Stimulated activated CD4-positive, alpha-beta T cell treated with anti-CD3 and anti-CD28 coated beads, Interleukin-1b, Interleukin-23, amount 100 ng/mL, for 1 hour (primary cell): ENCODE measurements at places on chromosomes 3 and 15.

DNA sequence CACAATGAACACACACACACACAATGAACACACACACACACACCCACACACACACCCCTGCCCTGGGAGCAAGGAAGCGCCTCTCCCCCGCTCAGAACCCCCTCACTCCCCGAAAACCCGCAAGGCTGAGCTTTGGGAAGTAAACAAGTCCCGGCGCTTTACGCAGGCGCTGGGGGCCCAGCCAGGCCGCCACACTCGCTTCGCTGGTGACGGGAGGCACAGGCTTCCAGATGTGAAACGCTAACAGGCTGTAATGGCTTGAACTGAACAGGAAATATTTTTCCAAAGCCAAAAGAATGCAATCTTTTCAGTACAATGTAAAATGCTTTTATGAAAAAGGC is 122.7 kb upstream of the IGF1R start:
- DNase-seq = no peak

DNA sequence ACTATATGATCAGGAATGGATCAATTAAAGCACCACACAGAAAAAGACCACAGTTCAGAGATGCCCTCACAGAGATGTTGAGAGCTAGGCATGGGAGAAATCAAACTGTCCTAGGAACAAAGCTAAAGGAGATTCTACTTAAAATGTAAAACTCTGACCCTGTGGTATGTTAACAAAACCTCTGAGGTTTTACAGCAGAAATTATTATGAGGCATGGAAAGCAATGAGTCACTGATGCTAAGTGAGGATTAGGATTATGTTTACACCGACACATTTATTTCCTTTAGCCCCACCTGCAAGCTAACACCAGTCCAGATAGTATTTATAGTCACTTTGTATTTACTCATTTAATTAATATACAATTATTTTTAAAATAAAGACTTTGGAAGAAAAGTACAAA is 1242.2 kb downstream of the OTOL1 start:
- no peak for DNase-seq

DNA sequence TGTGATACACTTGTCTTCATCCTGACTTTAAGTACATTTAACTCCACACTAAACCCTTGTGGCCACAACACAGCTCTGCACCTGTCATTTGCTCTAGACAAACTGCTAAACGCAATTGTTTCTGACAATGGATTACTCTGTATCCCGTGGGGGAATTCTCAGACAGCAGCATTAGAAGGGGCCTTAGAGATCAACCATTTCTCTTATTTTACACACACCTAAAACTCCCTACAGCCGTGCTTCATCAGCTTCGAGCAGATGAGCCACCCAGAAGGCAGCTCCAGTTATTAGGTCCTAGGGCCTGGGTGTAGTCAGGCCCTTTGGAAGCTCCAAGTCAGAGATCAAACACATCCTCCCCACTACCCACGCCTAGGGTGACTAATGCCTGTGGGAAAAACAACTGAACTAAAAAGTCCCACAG is 1.3 kb upstream of the IL12A start:
- DNase-seq = no peak

DNA sequence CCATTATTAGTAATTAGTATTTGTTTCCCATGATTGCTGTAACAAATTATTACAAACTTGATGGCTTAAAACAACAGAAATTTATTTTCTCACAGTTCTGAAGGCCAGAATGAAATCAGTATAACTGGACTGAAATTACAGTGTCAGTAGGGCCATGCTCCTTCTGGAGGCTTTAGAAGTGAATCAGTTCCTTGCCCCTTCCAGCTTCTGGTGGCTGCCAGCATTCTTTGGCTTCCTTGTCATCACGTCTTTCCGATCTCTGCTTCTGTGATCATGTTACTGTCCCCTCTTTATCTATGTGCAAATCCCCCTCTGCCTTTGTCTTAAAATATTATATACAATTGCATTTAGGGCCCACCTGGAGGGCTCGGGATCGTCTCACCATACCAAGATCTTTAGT is 92.0 kb downstream of the FOXB1 start:
- DNase-seq = no peak

DNA sequence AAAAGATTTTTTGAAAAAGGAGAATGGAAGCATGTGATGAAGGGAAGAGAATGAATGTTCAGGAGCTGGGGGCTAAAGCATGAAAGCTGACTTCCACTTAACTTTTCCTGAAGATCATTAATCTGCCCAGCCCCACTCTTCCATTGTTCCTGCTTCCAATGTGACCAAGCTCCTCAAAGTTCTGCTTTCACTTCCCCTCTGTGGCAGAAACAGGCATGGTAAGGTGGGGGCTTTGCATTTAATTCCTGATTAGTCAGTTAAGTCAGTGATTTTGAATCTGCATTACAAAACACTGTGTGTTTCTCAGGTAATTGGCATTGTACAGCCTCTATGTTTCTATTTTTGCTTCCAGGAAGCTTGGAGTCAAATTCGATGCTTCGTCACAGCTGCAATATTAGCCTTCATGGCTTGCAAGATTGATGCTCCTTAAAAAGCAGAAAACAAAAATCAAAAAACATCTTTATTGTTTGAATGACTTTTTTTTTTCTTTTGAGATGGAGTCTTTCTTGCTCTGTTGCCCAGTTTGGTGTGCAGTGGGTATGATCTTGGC is 7.3 kb upstream of the TM6SF1 start:
- DNase-seq = no peak

DNA sequence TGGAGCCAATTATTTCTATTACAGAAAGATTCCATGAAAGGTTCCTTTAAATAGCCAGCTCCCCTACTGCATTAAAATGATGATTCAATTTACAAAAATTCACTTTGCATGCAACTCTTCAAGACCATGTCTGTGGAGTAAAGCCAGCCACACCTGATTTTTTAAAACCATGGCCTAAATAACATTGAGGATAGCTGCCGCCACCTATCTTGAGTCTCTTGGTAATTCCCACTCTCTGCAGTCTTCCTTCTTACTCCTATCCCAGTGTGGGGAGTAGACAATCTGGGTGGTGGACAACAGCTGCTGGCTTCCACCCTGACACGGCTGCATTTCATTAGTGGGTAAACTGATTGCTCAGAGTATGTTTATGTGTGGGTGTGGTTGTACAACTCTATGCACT is 10.7 kb downstream of the LRTM1 start:
- no peak for DNase-seq

DNA sequence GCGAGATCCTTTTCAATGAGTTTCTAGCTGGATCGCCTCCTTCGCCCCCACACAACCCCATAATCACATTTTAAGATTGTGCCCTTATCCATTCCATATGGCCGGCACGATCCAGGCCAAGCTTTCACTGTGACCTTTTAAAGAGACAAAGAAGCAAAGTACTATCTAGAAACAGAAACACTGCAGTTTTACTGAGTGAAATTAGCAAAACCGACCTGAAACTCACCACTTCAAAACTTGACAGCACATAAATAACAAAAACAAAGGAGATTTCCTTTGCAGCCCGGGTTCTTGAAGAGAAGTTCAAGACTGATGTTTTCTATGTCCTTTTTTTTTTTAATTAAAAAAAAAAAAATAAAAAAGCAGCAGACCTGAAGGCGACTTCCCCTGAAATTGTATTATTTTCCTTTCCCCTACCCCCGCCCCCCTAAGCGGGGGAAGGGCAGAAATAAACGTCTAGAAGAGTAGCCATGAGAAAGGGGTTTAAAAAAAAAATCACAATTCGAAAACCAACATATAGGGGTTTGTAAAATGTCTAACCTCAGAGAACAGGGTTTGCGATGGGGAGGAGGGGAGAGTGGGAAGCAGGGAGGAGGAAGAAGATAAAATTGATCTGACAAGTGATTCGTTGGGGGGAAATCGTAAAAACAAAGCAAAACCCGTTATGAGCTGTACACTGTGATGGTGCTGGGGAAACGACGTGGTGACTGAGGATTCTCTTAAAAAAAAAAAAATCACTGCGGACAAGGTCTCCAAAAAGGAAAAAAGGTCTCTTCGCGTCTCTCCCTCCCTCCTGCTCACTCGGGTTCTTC is 1.5 kb downstream of the SATB1 start:
- no peak for DNase-seq

- no peak for DNase-seq
These were observed 29.0 kb downstream of the ABHD6 start for GRCh38 chr3:58266577-58266976.

- DNase-seq = no peak
These were observed 59.5 kb upstream of the TRPC1 start for GRCh38 chr3:142664311-142664710.

DNA sequence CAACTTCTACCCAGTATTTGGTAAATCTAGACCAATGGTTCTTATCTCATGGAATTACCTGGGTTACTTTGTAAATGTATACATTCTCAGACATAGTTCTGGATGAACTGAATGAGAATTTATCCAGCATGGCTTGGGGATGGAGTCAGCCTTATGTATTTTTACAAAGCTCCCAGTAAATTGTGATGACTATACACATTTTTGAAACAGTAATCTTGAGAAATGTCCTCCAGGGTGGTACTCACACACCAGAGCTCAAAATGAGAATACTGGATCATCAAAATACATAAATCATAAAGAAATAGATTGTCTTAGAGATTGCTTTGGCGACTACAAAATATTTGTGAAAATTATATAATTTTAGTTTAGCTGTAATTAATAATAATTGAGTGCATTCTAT is 722.1 kb upstream of the DPPA4 start:
- no peak for DNase-seq

DNA sequence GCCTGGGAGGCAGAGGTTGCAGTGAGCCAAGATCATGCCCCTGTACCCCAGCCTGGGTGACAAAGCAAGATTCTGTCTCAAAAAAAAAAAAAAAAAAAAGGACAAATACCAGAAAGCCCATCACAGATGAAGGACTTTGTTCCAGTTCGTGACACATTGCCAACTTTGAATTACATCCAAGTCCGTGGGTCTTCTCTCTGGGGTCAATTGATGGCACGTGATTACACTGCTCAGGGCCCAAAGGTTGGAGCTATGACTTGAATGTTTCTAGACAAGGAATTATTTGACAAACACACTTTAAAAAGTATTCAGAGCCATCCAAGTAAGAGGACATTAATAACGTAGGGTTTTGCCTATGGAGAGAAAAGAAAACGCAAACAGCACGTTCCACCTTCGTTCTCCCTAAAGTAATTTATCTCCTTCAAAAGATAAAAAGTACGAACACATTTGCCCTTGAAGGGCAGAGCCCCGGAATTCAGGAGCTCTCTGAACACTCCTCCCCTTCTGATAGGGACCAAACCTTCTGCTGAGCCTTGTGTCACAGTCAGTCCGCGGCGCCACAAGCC is 31.3 kb upstream of the ST3GAL6 start:
- no peak for DNase-seq

DNA sequence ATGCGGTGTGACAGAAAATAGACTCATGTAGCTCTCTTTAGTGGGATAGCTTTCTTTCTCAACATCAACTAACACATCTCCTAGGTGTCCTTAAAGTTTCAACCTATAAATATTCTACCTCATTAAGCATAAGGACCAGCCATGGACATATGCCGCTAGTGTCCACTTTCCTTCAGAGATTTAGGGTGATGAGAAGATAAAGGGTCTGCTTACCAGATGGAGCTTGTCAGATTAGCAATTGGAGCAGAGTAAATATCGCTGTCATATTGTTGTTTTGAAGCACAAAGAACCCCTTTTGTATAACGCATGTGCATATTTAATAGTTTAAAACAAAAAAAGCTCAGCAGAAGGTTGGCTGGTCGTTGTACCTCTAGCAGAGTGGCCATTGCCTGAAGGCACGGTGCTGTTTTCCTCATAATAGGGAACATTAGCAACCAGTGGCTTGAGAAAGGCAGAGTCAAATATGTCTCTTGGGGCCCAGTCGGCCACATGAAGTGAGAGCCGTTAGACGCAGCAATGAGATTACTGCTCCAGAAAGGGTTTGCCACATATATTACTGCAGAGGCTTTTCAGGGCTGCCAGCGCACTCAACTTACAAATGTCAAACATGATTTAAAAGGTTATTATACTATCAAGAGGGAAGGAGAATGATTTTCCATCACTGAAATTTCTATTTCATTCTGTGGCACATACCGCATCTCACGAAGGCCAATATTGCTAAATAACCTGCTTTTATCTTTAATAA is 264.2 kb downstream of the ROBO2 start:
- DNase-seq = no peak

DNA sequence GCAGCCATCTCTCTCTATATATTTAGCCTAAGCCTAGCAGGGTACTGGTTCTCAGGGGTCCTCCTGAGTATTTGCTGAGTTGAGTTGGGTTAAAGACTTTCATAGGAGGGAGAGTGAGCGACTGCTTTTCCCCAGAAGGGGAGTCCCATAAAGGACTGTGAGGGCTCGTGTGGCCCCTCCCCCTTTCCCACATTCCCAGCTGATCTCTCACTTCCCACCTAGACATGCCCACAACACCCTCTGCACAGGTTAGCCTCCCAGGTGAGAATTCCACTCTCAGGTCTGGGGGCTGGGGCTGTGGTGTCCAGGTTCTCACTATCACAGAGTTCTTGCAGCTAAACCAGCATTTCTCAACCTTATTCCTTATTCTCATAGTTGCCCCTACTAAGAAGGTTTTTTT is 15.8 kb downstream of the EPHB1 start:
- no peak for DNase-seq

DNA sequence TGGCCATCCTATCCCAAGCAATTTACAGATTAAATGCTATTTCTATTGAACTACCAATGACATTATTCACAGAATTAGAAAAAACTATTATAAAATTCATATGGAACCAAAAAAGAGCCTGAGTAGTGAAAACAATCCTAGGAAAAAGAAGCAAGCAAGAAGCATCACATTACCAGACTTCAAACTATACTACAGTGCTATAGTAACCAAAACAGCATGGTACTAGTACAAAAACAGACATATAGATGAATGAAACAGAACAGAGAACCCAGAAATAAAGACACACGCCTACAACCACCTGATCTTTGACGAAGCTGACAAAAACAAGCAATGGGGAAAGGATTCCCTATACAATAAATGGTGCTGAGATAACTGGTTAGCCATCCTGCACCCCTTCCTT is 152.2 kb downstream of the TNIK start:
- no peak for DNase-seq

- no peak for DNase-seq
These were observed 37.1 kb downstream of the ATP6V1A start for GRCh38 chr3:113783980-113784379.

DNA sequence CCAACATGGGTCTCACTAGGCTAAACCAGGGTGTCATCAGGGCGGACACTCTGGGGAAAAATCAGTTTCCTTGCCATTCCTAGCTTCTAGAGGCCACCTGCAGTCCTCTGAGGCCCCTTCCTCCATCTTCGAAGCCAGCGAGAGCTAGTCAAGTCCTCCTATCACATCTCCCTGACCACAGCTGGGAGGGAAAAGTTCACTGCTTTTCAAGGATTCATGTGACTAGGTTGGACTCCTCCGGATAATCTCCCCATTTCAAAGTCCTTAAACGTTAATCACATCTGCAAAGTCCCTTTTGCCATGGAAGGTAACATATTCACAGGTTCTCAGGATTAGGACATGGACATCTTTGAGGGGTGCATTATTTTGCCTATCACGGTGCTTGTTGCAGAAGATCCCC is 35.9 kb upstream of the MAP3K13 start:
- DNase-seq = no peak

- no peak for DNase-seq
These were observed 35.7 kb downstream of the EEFSEC start for GRCh38 chr3:128188956-128189355.
